ENCODE measurements at places on chromosomes 11 and 22.

DNA sequence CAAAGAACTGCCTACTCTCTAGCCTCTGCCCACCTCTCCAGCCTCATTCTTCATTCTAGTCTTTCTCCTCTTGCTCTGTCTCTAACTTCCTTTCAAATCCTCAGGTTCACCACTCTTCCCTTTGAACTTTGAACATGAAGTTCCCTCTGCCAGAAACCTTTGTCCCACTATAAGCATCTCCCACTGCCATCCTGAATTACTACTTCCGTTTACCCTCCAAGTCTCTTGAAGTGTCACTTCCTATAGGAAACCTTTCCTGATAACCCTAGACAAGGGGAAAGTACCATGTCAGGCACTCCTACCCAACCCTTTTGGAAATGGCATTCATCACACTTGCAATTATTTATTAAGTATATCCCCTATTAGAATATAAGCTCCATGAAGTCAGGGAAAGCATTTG is 3.1 kb downstream of the RAB30 start:
- no peak for DNase-seq

- no peak for DNase-seq
These were observed 878.5 kb upstream of the ANO3 start for GRCh38 chr11:25453471-25453870.

- no peak for DNase-seq
These were observed 8.0 kb downstream of the RAC2 start for GRCh38 chr22:37235897-37236607.

- no peak for DNase-seq
These were observed 94.6 kb downstream of the IGLL1 start for GRCh38 chr22:23485490-23485889.

DNA sequence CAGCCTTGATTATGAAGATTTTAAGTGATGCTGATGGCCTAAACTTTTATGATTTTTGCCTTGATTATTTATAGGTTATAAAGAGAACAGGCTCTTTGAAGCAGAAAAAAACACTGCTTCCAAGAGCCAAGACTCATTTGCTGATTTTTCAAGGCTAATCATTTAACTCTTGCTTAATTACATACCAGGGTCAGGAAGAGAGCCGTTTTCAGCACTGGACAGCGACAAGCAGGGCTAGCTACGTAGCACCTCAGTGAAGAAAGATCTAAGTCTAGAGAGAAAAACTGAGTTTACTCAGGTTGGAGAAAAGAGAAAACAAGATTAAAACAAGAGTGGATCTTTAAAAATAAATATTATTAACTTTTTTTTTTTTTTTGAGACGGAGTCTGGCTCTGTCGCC is 615.4 kb upstream of the B3GAT1 start:
- peak; percentile 80 for DNase-seq

DNA sequence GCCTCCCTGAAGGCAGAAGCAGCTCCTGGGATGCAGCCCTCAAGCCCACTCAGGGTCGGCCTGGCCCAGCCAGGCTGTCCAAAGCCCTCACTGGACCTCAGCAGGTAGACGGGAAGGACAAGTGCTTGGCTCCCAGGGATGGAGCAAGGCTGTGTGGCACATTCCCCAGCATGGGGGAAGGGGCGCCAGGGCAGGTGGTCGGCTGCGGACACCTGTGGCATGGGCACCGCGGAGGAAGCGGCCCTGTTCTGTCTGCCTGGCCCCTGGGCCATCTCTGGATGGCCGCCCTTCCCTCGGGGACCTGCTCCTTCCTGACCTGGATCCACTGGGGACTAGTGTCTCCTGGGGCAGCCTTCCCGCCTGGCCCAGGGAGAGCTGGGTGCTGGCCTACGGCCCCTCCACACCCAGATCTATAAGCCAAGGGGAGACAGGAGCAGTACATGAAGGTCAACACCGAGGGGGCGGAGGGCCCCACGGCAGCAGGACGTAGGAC is 26.0 kb downstream of the CHID1 start:
- DNase-seq: no peak

DNA sequence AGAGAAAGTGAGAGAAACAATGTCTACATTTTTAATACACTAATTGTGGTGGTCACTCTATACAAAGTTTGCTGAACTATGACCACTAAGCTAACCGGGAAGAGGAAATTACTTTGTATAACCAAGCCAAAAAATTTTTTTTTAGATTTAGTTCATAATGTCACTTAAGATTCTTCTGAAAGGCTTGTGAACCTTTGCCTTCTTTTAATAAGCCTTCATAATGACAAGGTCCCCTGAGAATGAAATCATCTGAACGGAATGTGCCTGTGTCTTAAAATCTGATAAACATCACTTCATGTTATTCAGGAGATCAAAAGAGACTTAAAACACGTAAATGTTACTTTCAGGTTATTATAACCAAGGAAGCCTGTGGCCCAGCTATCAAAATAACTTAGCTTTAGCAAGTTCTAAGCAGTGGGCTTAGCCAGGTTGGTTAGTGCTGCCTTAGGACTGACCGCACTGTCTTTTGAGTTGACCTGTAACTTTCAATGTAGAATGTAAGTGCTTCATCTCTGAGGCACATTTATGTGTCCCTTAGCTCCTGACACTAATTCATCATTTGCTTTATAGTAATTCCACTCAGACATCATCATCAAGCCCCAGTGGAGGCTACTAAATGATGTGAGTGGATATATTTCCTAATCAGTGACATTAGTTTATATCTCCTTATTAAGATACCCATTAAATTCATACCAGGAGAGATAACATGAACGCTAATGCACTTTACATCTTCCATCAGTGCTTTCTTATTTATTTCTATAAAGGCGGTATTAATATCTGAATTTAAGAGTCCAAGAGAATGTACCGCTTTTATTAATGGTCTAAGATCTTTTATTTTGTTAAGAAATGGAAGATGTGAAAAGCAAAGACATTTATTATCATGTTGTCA is 122.5 kb downstream of the WNT11 start:
- DNase-seq: no peak
